ENCODE measurements at places on chromosomes 12 and 14.

- no peak for DNase-seq
Measured at GRCh38 chr12:45464699-45465098, 248.8 kb downstream of the ANO6 start.

GRCh38 chr12:728781-729180 is 23.6 kb upstream of the WNK1 start:
- peak; percentile 31 for DNase-seq

DNA sequence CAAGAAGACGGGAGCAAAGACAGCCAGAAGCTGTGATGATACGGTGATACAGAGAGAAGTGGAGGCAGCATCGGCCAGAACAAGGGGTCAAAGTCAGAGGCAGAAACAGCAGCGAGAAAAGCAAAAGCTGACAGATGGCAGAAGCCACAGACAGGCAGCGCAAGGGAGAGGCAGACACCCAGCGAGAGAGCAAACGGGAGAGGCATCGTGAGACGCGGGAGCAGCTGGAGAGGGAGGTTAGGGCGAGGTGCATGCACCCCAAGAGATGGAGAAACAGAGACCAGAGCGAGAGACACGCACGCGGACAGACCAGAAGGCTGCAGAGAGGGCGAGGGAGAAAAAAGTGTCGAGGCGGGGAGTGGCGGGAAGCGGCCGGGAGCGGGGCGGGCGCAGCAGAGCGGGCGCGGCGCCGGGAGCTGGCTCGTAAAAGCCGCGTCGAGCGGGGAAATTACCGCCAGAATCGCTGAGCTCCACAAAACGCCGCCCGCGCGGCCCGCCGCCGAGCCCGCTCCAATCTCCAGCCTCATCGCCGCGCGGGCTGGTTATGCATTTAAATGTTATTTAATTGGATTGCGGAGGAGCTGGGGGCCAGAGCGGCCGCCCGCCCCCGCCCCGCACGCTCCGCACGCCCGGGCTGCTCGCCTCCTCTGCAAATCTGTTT is 15.6 kb downstream of the SMUG1 start:
- no peak for DNase-seq

- no peak for DNase-seq
Measured at GRCh38 chr14:51889851-51890250, 29.4 kb downstream of the GNG2 start.

GRCh38 chr12:120851944-120852343 is 52.2 kb downstream of the SPPL3 start:
- DNase-seq: no peak

DNA sequence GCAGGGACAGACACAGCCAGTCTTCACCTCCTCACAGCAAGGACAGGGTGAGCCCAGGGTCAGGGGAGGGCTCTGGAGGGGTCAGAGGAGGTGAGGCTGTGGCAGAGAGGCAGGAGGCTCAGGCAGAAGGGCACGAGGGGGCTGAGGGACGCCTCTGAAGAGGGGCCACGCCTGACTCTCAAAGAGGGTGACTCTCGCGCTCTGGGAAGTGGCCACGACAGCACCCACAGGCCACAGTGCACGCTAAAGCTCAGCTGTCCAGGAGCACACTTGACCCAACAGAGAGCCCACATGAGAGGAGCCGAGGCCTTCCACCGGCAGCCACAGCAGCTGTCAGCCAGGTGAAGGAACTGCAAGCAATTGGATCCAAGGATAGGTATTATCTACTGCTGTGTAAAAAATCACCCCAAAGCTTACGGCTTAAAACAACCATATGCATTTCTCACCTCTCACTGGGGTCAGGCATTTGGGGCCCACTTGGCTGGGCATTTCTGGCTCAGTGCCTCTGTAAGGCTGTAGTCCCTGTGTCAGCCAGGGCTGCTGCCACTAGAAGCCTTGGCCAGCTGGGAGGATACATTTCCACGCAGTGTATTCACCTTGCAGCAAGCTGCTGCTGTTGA is 27.8 kb downstream of the SLC6A12 start:
- no peak for DNase-seq

DNA sequence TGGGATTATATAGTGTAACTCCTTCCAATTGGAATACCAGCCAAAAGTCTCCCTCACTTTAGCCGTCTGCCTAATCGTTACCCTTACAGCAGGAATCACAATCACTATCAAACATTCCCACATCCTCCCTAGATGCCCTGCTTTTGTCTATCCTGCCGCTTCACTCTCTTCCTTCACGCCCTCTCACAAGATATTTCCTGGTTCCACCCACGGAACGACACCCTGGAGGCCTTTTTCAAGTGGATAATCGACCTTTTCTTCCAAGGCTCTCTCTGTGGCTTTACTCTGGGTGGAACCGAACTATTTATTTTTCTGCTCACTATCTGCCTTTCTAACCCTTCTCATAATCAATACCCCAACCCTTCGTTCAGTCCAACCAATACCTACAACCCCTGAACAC is 58.9 kb downstream of the MOK start:
- DNase-seq: no peak

DNA sequence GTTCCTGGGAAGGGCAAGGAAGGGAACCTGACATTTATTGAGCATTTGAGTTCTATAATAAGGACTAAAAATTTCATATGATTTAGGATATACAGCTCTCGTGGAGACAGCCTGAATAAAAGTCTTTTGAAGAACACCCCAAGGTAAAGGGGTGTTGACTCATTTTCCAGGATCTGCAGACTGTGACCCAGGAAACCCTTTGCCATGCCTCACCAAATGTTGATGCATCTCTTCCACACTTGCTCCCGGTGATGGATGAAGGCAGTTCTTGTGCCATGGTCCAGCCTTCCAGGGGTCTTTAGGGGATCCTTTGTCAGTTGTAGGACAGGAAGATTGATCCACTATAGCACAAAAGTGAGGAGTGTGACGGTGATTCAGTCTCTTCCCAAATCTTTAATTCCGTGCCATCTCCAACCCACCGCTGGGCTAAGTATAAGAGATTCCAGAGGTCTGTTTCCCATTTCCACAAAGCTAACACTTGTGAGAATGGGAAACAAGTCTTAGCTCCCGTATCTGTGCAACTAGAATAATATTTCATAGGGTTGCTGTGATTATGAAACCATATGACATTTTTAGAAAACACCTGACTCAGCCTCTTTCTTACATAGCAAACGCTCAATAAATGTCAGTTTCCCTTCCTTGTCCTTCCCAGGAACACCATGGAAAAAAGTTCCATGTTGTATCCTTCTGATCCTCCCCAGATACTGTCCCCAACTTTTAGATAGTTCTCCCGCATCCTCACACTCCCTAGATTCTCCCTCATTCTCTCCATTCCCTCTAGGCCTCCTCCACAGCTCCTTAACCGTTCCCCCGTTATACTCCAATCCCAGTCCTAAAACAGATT is 836 bp downstream of the AAAS start:
- DNase-seq: no peak

GRCh38 chr14:39368261-39368959 is 63.8 kb downstream of the FBXO33 start:
- no peak for DNase-seq

- no peak for DNase-seq
Measured at GRCh38 chr14:104933746-104934733, 9.4 kb downstream of the PLD4 start.

GRCh38 chr12:12661086-12661856 is 34.7 kb downstream of the GPR19 start:
- DNase-seq: no peak

- peak; percentile 5 for DNase-seq
Measured at GRCh38 chr12:96020314-96021003, 14.9 kb downstream of the LTA4H start.

- no peak for DNase-seq
Measured at GRCh38 chr12:49633703-49634345, 10.5 kb downstream of the PRPF40B start.

DNA sequence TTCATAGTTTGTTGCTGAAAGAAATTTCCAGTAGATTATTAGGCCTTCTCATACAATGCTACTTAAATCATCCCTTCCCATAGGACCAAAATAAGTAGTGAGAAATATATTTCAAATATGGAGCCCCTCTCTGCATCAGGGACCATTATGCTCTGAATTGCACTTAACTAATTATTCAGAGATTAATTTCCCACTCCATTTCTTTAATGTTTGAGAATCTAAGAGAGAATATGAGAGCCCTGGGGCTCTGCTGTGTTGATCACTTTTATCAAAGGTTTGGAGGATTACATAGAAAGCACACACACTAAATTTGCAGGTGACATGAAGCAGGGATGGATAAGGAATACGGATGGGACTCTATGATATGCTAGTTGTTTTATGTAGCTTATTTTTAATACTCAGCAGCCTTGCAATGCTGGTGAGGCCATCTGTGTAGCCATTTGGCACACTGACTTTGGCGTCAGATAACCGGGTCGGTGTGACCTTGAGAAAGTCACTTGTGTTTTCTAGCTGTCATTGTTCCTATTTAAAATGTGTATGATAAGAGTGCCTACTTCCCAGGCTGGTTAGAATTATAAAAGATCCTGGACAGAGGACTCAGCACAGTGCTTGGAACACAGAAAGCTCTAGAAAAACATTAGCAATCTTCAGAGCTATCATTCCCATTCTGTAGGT is 49.9 kb upstream of the FBXO21 start:
- no peak for DNase-seq

DNA sequence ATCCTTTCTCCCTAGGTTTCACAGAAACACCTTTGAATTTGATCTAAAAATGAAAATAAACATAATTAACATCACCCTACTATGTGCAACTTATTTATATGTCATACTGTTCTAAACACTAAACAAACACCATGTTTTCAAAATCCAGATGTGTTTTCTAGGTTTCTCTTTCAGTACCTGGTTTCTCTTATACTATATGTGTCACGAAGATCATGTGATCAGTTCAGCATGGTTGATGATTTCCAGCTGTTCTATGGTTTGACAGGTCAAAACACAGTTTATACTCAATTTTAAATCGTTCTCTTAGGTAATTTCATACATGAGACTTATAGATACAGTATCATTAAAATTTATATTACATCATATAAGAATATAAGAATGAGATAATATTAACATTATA is 373.1 kb downstream of the SOX5 start:
- no peak for DNase-seq

DNA sequence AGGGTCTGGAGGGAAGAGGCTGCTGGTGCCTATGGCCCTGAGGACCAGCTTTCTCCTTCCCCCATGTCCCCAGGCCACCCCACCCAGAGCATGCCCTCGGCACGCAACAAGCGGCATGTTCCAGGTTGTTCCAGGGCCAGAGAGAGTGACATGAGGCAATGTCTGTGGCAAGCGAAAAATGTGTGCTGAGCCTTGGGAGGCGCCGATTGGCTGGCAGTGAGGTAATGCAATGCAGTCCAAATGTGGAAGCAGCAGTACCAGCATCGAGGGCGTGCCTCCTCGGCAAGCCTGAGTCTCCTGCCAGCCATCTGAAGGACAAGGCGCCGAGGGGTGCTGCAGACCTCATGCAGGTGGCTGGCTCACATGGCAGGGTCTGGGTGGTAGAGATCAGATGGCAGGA is 423.8 kb downstream of the NRXN3 start:
- no peak for DNase-seq

GRCh38 chr12:79367032-79367589 is 323.7 kb downstream of the PAWR start:
- no peak for DNase-seq

DNA sequence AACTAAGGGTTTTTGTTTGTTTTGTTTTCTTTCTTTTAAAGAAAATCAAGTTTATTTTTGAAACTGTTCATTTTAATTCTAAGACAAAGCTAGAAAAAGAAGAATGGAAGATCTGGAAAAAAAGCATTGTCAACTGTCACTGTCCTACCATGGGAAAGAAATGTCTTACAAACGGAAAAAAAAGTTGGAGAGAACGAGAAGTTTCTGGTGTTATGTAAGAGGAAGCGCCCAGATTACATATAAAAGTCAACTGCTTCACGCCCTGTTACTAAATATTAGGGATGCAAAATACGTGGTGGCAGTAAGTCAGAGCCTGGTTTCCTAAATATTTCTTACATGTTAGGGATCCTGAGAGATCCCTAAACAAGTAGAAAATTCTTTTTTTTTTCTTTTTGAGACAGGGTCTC is 14.3 kb upstream of the FBXL14 start:
- no peak for DNase-seq

DNA sequence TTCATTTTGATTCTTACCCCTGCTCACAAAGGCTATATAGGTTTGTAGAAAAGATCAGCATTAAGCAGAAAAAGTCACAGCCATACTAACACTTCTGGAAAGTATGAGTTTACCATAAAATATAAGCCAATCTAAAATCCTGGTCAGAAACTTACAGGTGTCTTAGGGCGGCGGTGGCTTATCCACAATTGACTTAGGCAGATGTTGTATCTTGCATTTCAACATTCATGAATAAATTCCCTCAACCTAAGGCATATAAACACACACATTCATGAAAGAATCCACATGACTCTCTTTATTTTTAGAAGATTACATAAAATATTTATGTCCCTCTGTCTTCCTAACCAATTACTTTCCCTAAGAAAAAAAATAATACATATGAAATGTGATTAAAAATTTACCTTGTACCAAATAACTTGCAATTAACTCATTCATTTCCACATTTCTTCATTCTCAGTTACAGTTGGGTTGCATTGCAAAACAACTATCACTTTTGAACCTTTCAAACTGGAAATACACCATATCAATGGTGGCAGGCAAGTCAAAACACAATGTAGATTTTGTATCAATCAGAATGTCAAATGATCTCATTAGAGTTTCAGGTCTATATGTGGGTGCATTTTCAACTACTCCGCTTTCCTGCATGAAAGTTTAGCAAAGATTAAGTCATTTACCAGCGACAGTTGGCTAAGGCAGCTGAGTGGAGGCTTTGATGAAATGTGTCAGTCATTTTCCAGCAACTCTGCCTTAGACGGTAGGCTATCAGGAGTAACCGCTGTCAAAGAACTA is 124.4 kb downstream of the SLC15A5 start:
- DNase-seq: no peak

- DNase-seq: no peak
Measured at GRCh38 chr12:52799505-52800211, 3.7 kb upstream of the KRT3 start.

DNA sequence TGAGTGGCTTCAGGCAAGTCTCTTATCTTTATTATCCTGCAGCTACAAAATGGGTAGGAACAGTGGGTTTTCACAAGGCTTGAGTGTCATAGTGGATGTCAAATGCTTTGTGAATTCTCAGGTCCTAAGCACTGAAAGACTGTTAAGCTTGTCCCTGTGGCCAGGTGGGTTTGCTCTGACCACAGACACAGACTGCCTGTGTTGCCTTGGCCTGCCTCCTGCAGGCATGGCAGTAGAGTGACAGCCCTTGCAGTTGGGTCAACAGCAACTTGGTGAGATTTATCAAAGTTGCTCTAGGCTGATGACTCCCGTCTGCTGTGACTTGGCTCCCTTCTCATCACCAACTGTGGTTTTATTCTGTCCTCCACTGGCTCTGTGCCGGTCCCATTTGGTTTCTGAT is 520.0 kb upstream of the CCDC196 start:
- no peak for DNase-seq

Measured in CD4-positive, alpha-beta T cell treated with Interferon gamma for 1 hour (primary cell).